Activated naive CD4-positive, alpha-beta T cell treated with anti-CD3 and anti-CD28 coated beads, Interleukin-2, amount 10 ng/mL, durations not matched to agents 7 days and 5 days (primary cell): ENCODE measurements at places on chromosomes 4 and X.

DNA sequence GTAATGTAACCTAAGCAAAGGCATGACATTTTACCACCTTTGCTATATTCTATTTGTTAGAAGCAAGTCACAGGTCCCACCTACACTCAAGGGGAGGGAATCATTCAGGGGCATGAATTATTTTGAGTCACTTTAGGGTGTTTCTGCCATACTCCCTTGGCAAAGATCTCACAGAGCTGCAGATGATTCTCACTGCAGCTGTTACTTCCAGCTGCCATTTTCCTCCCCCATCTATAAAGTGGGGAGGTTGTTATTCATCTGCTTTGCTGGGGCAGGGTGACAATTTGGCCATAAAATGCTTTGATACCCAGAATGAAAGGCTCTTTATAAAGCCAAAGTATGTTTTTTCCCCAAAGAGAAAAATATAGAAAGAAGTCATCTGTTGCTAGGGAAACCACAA is 136.5 kb upstream of the SMIM31 start:
- DNase-seq, result no peak
- no peaks in the 10 kb centered on the region for H3K27me3 ChIP-seq

GRCh38 chr4:43049326-43049725 is 156.8 kb downstream of the GRXCR1 start:
- no peaks in the 10 kb centered on the region for H3K27me3 ChIP-seq
- no peak for DNase-seq
- H3K4me1 ChIP-seq, result no peaks in the 10 kb centered on the region
- no peak overlapping the region for H3K4me3 ChIP-seq

- H3K27ac ChIP-seq, result no peak overlapping the region
- no peak for DNase-seq
- H3K27me3 ChIP-seq, result no peaks in the 10 kb centered on the region
- no peaks in the 10 kb centered on the region for H3K36me3 ChIP-seq
These were observed 532.6 kb upstream of the EPHA5 start for GRCh38 chr4:66202870-66203269.

DNA sequence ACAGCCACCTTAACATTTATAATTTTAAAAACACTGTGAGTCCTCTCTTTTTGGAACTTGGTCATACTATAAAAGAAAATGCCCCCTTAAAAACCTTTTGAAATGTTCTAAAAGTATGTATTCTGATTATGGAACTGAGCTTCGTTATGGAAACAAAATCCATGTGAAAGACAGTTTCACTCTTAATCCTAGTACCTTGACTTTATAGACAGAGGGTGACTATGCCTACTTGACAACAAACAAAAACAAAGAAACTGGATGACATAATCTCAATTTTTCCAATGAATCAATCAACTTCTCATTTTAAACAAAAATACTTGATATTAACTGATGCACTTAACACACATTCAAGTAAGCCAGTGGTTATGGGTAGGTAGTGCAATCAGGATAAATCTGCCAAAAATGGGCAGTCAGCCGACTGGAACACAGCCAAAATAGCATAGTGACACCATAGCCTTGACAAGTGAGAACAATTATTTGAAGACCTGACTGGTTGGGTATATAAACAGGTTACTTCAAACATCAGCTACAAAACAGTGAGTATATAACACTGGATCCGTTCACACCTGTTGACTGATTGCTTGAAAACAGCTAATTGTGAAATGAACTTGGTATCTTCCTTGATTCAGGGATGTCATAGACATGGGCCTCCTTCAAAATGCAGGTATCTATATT is 265.5 kb downstream of the PPP3CA start:
- no peak overlapping the region for H3K27ac ChIP-seq
- DNase-seq, result no peak
- H3K4me3 ChIP-seq, result no peak overlapping the region
- H3K4me1 ChIP-seq, result no peaks in the 10 kb centered on the region
- no peaks in the 10 kb centered on the region for H3K27me3 ChIP-seq
- H3K36me3 ChIP-seq, result peaks cover 11% of the 10 kb centered on the region

DNA sequence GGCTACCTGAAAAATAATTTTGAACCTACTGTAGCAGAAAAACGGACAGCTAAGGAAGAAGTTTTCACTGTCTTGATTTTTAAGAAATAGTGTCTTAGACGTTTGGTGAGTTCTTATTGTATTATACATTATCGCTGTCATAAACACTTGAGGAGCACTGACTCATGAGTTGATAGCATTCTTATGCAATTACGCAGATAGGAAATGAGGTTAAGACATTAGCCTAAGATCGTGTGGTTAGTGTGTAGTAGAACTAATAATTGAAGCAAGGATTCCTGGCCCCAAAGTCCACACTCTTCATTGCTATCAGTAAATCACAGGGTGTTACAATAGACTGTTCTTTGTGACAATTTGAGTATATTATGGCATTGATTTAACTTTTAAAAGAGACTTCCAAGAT is 238.1 kb downstream of the ARAP2 start:
- H3K4me3 ChIP-seq, result no peak overlapping the region
- H3K27ac ChIP-seq, result no peak overlapping the region
- DNase-seq, result no peak

- no peak for DNase-seq
- H3K27ac ChIP-seq, result no peak overlapping the region
- H3K27me3 ChIP-seq, result peaks cover 4% of the 10 kb centered on the region
- H3K4me1 ChIP-seq, result peaks cover 17% of the 10 kb centered on the region
- H3K4me3 ChIP-seq, result no peak overlapping the region
These were observed 35.2 kb downstream of the SLC25A5 start for GRCh38 chrX:119503484-119503861.

DNA sequence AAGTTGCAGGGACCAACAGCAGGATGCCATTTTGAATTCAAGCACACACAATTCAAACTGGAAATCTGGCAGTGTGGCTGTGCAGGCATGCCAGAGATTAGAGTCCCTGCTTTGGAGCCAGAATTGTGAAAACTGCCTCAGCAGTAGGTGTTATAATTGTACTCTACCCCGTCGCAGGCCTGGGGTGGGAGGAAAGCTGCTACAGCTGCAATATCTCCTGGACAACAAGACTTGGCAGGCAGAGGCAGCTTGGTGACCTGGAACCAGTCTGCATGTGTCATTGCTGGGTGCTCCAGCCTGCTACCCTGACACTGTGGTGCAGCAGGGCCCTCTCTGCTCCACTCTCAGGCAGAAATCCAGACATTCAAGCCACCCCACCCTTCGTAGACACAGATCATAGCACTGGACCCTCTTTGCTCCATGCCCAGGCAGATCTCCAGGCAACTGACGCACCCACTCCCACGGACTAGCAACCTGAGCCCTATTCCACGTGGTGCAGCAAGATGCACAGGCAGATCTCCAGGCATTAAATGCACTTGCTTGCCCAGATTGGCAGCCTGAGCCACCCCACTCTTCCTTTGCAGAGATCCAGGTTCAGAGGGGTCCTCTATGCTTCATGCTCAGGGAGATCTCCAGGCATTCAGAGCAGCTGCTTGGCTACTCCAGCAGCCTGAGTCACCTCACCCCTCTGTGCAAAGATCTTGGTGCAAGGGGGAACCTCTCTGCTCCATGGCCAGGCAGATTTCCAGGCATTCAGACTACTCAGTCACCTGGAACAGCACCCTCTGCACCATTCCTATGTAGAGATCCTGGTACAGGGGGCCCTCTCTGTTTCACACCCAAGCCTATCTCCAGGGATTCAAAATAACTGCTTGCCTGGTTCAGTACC is 140.5 kb downstream of the LRBA start:
- H3K27me3 ChIP-seq, result no peaks in the 10 kb centered on the region
- DNase-seq, result no peak
- peaks cover 37% of the 10 kb centered on the region for H3K36me3 ChIP-seq
- H3K4me1 ChIP-seq, result no peaks in the 10 kb centered on the region
